NCI-H1436 (cell line): ENCODE measurements at places on chromosomes 13 and 19.

DNA sequence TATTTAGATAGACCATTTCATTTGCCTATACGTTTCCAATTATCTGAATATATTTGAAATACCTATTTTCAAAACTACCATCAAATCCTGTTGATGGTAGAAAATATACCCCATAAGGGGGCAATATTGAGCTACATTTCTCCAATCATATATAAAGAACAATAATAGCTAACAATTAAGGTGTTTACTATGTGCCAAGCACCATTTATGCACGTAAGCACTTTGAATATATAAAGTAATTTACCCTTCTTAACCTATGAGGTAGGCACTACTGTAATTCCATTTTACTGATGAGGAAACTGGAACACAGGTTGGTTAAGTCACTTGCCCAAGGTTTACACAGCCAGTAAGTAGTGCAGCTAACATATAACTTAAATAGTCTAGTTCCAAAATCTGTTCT, 79.2 kb downstream of the UBL3 start:
- peak; percentile 17 for DNase-seq

- DNase-seq = no peak
Measured at GRCh38 chr13:74301258-74301935, 167.2 kb upstream of the KLF12 start.

DNA sequence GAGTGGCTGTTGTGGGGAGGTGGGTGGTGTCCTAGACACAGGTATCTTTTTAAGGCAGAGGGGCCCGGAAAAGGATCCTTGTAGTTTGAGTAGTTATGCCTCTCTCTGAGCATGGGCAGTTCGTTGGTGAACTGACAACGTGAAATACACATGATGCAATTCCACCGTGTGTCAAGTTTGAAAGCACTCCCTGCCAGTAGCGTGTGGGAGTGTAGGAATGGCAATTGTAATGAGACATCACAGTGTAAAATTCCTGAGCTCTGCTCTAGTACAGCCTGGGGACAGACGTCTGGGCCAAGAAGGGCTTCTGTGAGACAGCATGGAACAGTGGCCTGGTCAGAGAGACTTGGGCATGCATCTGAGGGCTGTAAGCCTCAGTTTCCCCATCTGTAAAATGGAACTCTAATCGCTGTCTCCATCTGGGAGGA, 10.4 kb upstream of the ASF1B start:
- DNase-seq = no peak

DNA sequence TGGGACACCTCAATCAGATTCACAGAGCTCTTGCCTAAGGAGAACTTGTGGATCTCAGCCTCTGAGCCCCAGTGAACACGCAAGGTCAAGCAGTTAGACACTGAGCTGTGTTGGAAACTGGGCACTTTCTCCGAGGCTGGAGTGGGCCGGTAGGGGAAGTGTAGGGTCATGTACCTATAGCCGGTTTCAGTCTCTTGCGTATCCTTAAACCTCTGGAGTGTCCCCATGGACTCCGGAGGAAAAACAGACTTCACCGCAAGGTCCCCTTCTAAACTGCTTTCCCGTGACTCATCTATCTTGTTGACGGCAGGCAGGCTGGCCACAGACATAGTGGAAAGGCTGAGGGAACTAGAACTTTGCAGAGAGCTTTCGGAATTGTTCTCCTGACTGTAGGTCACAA, 11.3 kb downstream of the IQCN start:
- DNase-seq = no peak

GRCh38 chr19:3556978-3557460, 367 bp downstream of the MFSD12 start:
- no peak for DNase-seq

DNA sequence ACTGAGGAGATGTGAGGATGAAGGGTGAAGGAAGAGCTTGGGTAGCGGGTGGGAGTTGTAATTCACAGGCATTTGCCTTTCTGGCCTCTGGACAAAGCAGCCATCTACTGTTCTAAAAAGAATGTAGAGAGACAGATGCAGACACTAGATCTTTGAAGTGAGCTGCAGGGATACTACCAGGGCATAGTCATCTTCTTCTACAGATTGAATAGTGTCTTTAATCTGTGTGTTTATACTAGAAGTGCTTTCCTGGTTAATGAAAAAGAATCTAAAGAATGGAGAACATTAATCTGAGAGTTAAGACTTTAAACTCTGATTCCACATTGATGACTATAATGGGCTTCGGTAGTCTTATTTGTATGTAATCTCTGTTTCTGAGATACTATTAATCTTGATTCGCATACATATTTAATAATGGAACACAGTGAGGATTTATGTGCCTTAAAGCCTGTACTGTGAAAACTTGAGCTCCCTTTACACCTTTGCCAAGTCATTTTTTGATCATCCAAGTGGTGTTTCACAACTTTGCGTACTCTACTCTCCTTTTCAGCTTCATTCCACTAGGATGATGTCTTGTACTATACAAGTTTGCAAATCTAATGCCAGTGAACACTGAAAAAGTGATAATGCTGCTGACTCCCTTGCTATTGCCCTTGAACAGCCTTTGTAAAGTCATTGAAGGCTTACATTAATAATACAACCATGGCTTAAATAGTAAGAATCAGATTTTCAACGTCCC, 2199.4 kb upstream of the PCDH20 start:
- no peak for DNase-seq

DNA sequence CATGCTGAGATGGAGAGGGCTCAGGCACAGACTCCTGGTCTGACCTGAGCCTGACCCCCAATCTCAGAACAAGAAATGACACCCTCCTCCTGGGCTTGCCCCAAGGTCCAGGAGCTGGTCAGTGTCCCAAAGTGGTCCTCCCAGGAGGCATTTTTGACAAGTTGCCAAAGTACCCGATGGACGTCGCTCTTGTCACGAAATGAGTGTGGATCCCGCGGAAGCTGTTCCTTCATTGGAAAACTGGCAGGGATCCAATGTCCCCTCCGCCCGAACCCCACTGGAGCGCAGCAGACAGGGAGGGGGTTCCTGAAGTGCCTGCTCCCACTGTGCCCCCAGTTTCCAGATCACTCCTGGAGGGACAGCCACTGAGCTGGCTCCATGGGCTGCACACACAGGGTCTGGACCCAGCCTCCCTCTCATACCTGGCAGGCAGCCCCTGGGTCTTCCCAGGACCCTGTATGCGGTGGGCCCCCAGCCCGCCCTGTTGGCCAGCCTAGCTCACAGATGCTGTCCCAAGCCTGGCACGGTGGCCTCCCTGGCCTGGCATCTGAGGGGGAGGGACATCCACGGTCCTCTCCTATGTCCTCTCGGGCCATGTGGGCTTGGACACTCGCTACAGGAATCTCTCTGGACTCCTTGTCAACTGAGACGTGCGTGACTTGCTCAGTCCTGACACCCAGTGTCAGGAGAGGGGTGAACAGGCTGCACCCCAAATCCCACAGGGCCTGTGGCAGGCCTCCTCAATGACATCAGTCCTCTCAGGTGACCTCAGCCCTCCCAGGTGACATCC, 12.8 kb upstream of the ZNF14 start:
- no peak for DNase-seq

- DNase-seq = peak; percentile 19
Measured at GRCh38 chr19:10603084-10603872, 16.2 kb upstream of the AP1M2 start.

- no peak for DNase-seq
Measured at GRCh38 chr13:46559272-46559805, 6.4 kb downstream of the LRCH1 start.

DNA sequence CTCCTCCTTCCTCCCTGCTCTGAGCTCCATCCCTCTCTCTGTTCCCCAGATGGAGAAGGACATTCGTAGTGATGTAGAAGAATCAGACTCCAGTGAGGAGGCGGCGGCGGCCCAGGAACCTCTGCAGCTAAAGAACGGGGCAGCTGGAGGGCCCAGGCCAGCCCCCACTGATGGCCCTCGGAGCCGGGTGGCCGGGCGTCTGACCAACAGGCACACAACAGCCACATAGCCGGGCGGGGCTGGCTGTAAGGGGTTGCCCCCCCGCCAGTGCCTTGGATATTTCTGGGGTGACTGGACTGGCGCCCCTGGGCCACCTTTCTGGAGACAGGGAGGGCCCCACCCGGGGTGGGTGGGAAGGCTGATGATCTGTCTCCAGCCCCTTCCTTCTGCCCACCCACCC, 46.3 kb downstream of the CD320 start:
- no peak for DNase-seq

GRCh38 chr19:21519488-21519887, 14.1 kb downstream of the ZNF429 start:
- no peak for DNase-seq

DNA sequence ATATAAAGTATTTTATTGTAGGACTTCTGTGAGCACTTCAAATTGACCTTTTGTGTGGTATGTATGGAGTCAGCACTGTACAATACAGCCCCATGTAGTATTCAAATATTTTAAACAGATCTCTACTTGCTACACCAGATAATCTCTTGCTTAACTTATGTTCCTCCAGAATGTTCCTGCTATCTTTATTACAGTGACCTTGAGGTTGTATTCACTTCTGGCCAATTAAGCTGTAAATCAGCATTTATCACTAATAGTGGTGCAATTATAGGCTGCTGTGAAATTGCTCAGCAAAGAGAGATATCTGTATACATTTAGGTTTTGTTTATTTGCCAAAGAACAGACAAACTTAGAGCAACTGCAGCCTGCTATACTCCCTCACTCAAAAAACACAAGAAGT, 1218.6 kb downstream of the PCDH17 start:
- no peak for DNase-seq
